ENCODE measurements at places on chromosomes 6 and 20.

DNA sequence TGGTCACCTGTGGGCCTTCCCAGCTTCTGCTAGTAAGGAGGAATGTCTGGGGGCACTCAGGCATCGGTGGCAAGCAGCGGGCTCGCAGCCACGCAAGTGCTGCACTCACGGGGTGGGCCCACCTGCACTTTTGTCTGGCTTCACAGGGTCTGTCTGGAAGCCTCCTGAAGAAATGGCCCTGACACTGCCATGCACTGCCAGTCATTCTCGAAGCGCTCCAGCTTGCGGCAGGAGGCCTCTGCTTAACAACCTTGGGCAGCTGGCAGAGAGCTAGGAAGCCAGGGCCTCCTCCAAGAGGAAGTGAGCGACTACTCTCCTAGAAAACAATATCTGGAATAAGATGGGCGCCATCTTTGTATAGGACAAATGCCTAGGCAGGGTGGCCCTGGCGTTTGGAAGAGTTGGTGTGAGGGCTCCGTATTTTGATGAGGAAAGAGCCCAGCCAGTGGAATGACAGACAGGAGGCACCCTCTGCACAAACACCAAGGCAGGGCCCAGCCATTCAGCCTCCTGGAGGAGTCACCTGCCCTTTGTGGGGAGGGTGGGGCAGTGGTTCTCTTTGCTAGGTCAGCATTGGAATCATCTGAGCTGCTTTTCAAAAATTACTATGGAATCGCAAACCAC is 113.9 kb downstream of the SYNDIG1 start:
- no peak for DNase-seq

DNA sequence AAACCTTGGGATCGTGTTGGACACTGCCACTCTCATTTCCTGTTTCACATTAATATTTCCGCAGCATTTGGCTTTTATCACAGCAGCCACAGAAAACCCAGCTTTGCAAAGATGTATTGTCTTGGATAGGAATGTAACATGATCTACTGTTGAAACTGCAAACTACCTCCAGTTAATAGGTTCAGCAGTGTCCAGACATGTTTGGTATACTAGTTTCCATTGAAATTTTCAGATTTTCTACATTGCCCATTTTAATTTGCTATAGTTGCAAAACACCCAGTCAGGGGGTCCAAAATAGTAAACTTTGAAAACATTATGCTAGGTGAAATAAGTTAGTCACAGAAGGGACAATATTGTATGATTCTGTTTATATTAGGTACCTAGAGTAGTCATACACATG is 3.3 kb downstream of the ANKRD6 start:
- no peak for DNase-seq

GRCh38 chr20:51563486-51564332 is 21.2 kb upstream of the NFATC2 start:
- no peak for DNase-seq

DNA sequence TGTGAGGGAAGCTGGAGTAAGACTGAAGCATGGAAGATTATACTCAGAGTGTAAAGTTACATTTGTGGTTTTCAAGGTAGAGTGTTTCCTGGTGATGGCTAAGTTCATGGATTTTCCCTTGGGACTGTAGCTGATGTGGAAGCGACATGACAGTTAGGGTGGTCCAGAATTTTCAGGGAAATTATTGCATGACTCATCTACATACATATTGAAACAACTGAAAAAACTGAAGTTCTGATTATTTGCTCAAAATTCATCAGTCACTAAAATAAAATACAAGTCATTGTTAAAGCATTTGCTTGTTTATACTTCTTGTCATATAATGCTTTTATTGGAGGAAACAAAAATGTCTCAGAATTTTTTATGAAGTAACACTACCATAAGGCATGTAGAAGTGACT is 700.0 kb downstream of the RFPL4B start:
- no peak for DNase-seq

GRCh38 chr20:44407402-44408184 is 52.1 kb downstream of the HNF4A start:
- DNase-seq: no peak

DNA sequence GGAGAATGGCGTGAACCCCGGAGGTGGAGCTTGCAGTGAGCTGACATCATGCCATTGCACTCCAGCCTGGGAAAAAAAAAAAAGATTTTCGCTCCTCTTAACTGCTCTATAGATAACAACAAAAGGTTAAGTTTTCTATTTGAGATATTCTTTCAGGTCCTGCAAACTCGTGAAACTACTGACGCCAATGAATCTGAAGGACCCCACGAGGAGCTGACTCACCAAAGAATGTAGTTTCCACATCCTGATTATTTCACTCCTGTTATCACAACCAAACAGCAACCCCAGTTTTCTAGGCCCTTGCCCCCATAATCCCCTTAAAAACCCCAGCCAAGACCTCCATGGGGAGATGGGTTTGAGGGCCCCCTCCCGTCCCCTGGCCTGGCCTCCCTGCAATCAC is 58.7 kb downstream of the OTOR start:
- no peak for DNase-seq

GRCh38 chr6:160421854-160422253 is 73.7 kb downstream of the SLC22A3 start:
- DNase-seq: no peak

Measured in GM18507 (cell line).